ENCODE measurements at places on chromosomes 5 and 9. TPM values are rescaled to one million over a fixed set of nuclear protein-coding genes. Genes with fewer than 3 reads are reported as not detected.

The JAKMIP2 gene
- total RNA-seq: 88.6 TPM

- no peaks in the 10 kb centered on the region for H3K27me3 ChIP-seq
- no peaks in the 10 kb centered on the region for H3K4me1 ChIP-seq
- H3K4me3 ChIP-seq: no peak overlapping the region
- no peaks in the 10 kb centered on the region for H3K36me3 ChIP-seq
These were observed 41.9 kb upstream of the AGXT2 start for GRCh38 chr5:35089334-35090314.

The AHRR gene
- 0.15 TPM for total RNA-seq

DNA sequence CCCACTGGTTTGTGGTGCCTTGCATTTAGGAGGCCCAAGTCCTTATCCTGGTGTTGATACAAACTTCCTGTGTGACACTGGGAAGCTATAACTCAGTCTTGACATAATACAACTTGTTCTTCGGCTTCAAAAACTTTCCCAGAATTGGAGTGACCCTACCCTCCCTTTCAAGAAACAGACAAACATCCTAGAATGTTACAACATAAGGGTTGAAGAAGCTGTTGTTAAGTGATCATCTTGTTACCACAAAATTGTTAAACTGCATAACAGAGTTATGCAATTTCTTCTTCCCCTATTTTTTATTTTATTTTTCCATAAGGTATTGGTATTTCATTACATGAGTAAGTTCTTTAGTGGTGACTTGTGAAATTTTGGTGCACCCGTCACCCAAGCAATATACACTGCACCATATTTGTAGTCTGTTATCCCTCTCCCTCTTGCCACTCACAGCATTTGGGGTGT is 21.3 kb downstream of the TLR4 start:
- no peak overlapping the region for H3K4me3 ChIP-seq
- H3K4me1 ChIP-seq: no peaks in the 10 kb centered on the region
- no peak overlapping the region for H3K27ac ChIP-seq
- no peaks in the 10 kb centered on the region for H3K36me3 ChIP-seq
- no peaks in the 10 kb centered on the region for H3K27me3 ChIP-seq
- no peak for DNase-seq

GRCh38 chr5:150492621-150493020 is 15.3 kb upstream of the NDST1 start:
- no peak overlapping the region for H3K4me3 ChIP-seq
- H3K27ac ChIP-seq: no peak overlapping the region
- no peak for DNase-seq

The PCDHGA5 gene
- 6.9 TPM for total RNA-seq

GRCh38 chr5:96067251-96067650 is 105.6 kb upstream of the ELL2 start:
- DNase-seq: no peak
- no peak overlapping the region for H3K27ac ChIP-seq
- no peak overlapping the region for H3K4me3 ChIP-seq
- peaks cover 17% of the 10 kb centered on the region for H3K4me1 ChIP-seq

DNA sequence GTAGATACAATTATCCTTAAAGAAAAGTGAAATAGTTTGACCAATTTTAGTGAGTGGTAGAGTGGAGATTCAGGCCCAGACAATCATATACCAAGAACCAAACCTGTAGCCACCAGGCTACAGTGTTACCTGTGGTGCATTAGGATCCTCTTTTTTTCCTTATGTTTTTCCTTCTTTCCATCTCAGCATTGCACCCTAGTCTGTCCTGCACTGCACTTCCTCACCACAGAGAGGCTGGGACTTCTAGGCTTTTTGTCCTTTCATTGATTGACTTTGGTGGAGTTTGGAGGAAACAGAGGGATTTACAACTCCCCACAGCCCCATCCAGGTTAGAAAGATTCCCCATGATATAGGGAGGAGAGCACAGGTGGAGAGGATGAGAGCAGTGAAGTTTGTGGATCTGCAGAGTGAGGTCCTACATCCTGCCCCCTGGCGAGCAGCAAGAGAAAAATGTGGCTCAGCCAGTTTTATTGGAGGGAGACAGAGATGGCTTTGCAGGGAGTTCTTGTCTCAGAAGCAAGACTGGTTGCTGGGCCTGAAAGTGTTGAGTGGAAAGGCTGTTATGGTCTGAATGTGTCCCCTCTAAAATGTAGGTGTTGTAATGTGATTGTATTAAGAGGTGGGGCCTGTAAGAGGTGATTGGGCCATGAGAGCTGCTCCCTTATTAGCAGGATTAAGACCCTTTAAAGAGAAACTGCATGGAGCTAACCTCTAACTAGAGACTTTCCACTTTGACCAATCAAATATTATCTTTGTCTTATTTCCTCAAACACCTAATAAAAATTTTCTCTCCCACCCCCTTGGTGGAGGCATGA is 36.2 kb downstream of the KIF4B start:
- peak; percentile 30 for DNase-seq
- H3K4me3 ChIP-seq: no peak overlapping the region
- no peaks in the 10 kb centered on the region for H3K4me1 ChIP-seq
- no peaks in the 10 kb centered on the region for H3K27me3 ChIP-seq

All from SJCRH30 (cell line).